Dorsolateral prefrontal cortex (tissue), 122 donors: ENCODE measurements at places on chromosomes 2 and 18. TPM values are rescaled to one million over a fixed set of nuclear protein-coding genes. Genes with fewer than 3 reads are reported as not detected.

KATNAL2 gene
- total RNA-seq = 26.6 TPM

DPYSL5 gene
- 34.8 TPM for total RNA-seq

NPAS2 gene
- total RNA-seq = 43.9 TPM

FBXO41 gene
- 111 TPM for total RNA-seq

SOX11 gene
- 1.7 TPM for total RNA-seq

RNU2-63P gene
- not detected for total RNA-seq

GRCh38 chr2:80377071-80377470 is 72.5 kb upstream of the LRRTM1 start:
- no peak for DNase-seq

- no peak for DNase-seq
These were observed 36.6 kb upstream of the CD28 start for GRCh38 chr2:203669820-203670219.

DNA sequence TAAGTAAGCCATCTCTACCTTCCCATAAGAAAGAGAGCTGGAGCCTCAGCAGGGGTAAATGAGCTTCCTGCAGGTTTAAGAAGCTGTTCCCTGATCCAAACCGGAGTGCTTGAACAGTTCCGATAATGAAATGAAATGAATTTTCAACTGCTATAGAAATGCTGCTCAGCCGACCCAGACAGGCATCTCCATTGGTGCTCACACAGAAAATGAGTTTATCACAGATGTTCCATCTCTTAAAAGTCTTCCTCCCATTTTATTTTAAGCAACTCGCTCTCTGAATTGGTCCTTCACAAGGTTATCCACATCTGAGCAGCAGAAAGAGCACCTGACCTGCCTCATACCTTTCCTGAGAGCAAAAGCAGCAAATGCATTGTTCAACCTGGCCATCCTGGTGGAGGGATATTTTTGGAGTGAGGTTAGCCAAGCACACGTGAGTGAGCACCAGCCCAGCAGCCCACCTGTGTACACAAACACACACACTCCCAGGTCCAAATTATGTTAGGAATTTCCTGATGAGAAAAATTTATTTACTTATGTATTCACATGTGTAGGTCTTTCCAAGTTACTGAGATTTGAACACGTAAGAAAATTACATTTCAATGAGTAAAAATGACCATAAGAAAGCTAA is 42.2 kb upstream of the CCDC68 start:
- DNase-seq = no peak

DNA sequence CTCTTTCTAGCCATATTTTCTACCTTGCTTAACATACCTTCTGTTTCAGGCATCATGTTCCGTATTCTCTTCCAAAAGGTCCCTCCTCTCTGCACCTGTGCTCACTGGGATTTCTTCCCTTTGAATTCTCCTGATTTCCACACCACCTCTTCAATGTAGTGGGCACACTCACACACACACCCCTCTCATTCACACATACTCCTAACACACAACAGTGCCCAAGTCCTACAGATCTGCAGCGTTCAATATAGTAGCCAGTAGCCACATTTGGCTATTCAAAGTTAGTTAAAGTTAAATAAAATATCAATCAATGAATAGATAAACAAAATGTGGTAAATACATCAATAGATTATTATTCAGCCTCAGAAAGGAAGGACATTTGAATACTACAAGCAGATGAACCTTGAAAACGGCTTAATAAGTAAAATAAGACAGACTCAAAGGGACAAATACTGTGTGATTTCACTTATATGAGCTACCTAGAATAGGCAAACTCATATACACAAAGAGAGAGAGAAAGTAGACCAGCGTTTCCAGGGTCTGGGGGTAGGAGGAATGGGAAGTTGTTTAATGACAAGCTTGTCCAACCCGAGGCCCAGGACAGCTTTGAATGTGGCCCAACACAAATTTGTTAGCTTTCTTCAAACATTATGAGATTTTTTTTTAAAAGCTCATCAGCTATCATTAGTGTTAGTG is 34.4 kb downstream of the MYCN start:
- no peak for DNase-seq

- no peak for DNase-seq
These were observed 54.7 kb upstream of the SLC1A4 start for GRCh38 chr2:64934530-64934929.

- DNase-seq = no peak
These were observed 506 bp downstream of the BMPR2 start for GRCh38 chr2:202376460-202377206.
